ENCODE measurements at places on chromosomes 4 and X.

- no peaks in the 10 kb centered on the region for H3K4me1 ChIP-seq
- H3K36me3 ChIP-seq: no peaks in the 10 kb centered on the region
- H3K27me3 ChIP-seq: no peaks in the 10 kb centered on the region
- no peak overlapping the region for H3K4me3 ChIP-seq
- H3K27ac ChIP-seq: no peak overlapping the region
Measured at GRCh38 chr4:16642897-16643296, 255.5 kb downstream of the LDB2 start.

- DNase-seq: peak; percentile 46
- no peaks in the 10 kb centered on the region for H3K27me3 ChIP-seq
- no peaks in the 10 kb centered on the region for H3K4me1 ChIP-seq
- no peaks in the 10 kb centered on the region for H3K36me3 ChIP-seq
Measured at GRCh38 chrX:47384502-47384901, 14.1 kb downstream of the ZNF157 start.

DNA sequence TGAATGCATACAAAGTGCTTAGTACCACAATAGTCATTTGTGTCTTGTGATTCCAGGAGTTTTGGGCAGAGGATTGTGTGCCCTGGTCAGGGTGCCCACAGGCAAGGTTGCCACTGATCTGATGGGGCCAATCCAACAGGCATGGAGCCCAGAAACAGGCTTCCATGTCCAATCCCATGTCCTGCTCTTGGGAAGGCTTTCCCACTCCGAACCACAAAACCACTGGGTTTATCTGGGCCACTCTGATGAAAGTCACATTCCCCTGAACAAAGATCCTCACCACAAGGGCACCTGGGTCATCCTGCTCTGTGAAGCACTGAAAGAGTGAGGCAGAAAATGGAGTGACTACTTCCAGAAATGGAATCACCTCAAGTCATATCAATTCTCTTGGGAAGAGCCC, 96.9 kb downstream of the MAMLD1 start:
- H3K36me3 ChIP-seq: no peaks in the 10 kb centered on the region
- H3K4me1 ChIP-seq: no peaks in the 10 kb centered on the region
- no peaks in the 10 kb centered on the region for H3K27me3 ChIP-seq

- DNase-seq: no peak
- no peaks in the 10 kb centered on the region for H3K27me3 ChIP-seq
- no peak overlapping the region for H3K27ac ChIP-seq
- no peak overlapping the region for H3K4me3 ChIP-seq
- no peaks in the 10 kb centered on the region for H3K36me3 ChIP-seq
Measured at GRCh38 chr4:147740176-147740575, 8.3 kb downstream of the ARHGAP10 start.

- H3K4me3 ChIP-seq: no peak overlapping the region
- H3K4me1 ChIP-seq: no peaks in the 10 kb centered on the region
- no peak for DNase-seq
Measured at GRCh38 chrX:22323541-22323940, 50.8 kb downstream of the CBLL2 start.

GRCh38 chrX:117957128-117957527, 159.5 kb downstream of the KLHL13 start:
- H3K27me3 ChIP-seq: no peaks in the 10 kb centered on the region
- no peak for DNase-seq
- no peak overlapping the region for H3K4me3 ChIP-seq
- H3K36me3 ChIP-seq: no peaks in the 10 kb centered on the region

Measured in heart right ventricle (tissue), 16 donors.